Activated CD4-positive, CD25-positive, alpha-beta regulatory T cell treated with anti-CD3 and anti-CD28 coated beads, Interleukin-2, amount 50 U/mL, for 16 hours (primary cell): ENCODE measurements at places on chromosomes 7 and 10.

DNA sequence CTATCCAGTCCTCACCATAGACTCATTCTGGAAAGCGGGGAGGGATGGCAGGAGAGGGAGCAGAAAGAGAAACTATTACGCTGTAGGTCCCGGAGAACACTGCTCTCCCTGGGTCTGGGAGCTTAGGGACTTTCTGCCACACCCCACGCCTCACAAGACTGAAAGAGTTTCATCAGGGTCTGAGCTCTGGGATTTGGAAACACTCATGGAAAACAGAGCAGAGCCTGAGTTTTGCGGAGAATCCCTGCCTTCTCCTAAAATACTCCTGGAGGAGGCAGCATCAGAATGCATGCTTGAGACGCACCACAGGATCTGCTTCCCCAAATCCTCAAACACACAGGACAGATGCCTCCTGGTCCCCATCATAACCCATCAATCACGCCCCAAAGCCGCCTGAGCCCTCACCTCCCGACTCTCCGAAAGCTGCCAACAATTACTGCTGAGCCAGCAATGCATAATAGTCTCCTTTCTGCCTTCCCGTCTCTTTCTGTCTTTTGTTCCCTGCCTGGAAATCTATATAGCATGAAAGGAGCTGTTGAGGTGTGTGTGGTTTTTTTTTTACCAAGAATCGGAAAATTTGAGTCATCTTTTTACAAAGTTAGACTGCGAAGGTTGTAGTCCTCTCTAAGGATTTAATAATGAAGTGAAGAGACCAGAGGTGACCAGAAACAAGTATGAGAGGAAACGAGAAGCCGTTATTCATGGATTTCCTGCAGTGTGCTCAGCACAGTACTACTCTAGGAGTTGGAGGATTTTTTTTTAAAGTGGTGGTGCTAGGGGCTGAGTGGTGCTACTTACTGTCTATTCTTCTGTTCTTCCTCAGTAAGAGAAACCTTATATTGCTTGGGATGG, 37.7 kb downstream of the ASB13 start:
- DNase-seq = no peak

DNA sequence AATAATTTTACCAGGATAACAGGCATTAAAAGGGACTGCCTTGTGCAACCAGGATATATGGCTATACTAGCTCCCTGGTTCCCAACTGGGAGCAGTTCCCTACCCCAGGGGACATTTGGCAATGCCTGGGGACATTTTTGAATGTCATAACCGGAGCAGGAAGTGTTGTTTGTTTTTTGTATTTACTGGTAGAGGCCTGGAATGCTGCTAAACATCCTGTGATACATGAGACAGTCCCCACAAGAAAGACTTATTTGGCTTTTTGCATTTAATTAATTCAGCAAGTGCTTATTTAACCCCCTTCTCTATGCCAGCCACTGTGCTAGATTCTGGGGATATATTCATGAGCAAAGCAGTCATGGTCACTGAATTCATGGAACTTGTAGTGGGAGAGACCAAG, 181.2 kb downstream of the BBS9 start:
- DNase-seq = no peak

DNA sequence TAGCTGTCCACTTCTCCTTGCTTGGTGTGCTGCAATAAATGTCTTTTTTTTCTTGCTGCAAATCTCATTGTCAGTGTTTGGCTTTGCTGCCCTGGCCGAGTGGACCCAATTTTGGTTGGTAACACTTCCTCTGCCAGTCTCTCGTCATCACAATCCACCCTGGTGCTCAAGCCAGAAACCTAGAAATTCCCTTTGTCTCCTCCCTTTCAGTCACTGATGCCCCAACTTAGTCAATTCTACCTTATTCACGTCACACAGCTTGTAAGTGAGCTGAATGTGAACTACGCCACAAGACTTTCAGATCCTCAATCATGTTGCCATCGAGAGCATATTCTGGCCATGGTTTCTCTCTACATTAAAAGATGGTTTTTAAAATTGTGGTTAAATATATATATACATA, 13.0 kb upstream of the FRA10AC1 start:
- DNase-seq = no peak

DNA sequence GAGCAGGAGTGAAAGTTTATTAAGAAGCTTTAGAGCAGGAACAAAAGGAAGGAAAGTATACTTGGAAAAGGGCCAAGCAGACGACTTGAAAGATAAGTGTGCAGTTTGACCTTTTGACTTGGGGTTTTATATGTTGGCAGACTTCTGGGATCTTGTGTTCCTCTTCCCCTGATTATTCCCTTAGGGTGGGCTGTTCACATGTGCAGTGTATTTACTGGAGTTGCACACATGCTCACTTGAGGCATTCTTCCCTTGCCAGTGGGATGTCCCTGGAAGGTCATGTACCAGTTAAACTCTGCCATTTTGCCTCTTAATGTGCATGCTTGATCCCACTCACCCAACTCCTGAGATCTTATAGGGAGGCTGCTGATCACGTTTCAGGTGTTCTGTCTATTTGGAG, 23.4 kb upstream of the ARHGAP12 start:
- no peak for DNase-seq

GRCh38 chr7:21944616-21945453, 864 bp downstream of the CDCA7L start:
- no peak for DNase-seq

GRCh38 chr7:35613150-35613549, 81.8 kb downstream of the HERPUD2 start:
- no peak for DNase-seq

GRCh38 chr10:71727105-71727737, 7.6 kb upstream of the C10orf105 start:
- DNase-seq = peak; percentile 23

DNA sequence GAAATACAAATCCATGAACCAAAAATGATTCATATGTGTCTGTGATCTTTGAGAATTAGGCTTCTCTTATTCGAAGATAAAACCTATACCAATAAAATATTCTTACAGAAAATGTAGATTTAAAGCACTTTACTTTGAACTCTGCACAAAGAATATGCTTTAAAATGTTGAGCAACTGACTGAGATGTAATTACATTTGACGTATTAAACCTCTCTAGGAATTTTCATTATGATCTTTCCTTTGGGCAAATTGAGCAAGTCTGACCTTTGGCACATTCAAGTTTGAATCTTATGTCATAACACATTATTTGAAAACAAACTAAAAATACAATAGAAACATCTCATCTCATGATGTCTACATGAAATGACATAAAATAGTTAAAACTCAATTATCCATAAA, 69.2 kb upstream of the AHR start:
- DNase-seq = no peak

DNA sequence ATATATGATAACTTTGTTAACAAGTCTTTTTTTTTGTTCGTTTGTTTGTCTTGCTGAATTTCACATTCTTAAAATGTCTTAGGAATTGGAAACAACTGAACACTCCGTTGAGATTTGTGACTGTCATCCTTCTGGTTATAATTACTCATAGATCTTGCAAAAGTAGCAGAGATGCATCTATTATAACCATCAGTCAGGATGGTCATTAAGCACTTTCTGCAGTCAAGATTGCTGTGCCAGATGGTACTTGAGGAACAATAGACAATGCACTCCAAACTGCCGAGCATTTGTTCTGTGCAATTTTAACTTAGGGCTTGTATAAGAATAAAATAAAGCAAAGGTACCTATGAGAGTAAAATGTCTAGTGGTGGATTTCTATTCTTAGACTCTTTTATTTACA, 710.1 kb upstream of the KCND2 start:
- DNase-seq = no peak

DNA sequence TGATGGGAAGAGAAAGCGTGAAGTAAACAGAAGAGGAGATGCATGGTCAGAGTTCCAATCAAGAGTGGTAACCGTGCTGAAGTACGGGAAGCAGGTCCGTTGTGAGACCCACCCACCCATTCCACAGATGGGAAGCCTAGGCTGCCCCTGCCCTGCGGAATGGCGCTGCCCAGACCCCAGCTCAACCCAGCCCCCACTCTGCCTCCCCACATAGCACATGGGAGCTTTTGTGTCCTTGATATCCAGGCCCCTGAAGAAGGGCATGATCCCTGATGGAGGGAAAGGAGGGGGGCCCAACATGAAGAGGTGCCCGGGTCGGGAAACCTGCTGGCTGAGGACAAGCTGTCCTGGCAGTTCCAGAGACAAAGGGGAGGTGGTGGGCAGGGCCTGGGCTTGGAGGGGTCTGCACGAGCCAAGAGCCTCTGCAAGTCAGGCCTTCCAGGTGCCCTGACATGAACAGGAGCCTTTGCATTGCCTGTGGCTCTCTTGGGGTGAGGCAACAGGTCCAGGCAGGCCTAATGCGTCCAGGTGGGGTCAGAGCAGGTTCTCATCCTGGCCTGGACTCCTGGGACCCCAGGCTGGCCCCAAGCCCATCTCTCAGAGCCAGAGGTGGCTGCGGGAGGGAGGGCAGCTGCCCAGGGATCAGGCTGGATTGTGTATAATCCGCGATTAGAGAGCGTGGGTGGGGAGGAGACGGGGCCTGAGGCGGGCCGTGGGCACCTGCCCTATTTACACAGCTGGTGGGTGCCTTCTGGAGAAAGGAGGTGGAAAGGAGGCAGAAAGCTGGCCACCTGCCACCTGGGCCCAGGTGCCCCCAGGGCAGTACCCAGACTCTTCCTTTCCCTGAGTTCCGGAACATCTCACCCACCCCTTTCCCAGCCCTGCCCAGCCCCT, 23.5 kb downstream of the YKT6 start:
- DNase-seq = no peak

GRCh38 chr10:116899626-116900025, 50.3 kb downstream of the ENO4 start:
- DNase-seq = no peak

GRCh38 chr7:29239638-29240037, 45.1 kb downstream of the CHN2 start:
- no peak for DNase-seq

- no peak for DNase-seq
These were observed 23.5 kb downstream of the ASB4 start for GRCh38 chr7:95509199-95509598.

DNA sequence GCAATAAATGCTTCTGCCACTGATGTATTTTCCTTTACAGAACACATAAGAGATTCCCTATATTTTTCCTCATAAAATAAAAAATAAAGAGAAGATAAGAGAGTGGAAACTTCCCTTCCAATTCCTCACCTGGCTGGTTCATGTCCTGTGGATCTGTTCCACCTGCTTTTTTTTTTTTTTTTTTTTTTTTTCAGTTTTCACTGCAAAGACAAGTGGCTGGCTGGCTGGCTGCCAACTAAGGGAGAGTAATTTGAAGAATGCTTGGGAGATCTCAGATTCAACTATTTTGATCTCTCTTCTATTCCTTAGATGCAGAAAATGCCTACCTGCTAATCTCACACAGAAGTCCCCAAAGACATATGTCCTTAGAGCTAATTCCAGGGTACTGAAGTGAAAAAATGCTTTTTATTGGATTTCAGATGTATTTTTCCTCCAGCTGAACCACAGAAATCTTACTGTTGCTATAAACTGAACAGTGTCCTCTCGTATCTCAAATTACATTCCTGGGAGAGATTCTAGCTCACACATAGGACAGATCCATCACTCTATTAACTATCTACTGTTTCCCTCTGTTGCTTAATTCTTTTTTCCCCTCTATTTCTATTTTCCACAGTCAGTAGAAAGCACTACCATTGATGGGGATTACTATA, 120.8 kb downstream of the NRCAM start:
- DNase-seq = no peak

DNA sequence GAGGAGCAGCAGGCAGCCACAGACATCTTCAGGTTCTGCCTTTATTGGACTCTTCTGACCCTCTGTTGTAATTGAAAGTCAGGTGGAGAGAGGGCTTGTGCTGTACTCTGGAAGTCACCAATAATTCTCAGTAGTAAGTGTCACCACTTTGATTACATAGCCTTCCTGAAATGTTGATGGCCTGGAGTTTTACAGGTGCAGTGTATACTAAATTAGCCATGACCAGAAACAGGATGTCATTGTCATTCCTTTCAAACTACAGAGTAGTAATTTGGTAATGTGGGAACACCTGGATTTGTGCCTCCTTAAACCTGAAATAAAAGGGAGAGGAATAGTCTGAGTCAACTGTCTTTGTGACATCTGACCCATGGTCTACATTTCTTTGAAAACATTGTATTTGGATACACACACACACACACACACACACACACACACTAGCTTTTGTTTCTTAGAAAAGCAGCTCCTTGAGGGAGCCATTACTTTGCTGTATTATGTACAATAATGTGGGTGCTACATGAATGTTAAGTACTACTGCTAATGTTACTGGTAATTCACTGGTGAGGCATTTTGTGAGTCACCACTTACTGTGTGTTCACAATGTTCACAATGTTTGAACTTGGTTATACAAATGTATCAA, 19.6 kb downstream of the ARL4A start:
- DNase-seq = no peak

DNA sequence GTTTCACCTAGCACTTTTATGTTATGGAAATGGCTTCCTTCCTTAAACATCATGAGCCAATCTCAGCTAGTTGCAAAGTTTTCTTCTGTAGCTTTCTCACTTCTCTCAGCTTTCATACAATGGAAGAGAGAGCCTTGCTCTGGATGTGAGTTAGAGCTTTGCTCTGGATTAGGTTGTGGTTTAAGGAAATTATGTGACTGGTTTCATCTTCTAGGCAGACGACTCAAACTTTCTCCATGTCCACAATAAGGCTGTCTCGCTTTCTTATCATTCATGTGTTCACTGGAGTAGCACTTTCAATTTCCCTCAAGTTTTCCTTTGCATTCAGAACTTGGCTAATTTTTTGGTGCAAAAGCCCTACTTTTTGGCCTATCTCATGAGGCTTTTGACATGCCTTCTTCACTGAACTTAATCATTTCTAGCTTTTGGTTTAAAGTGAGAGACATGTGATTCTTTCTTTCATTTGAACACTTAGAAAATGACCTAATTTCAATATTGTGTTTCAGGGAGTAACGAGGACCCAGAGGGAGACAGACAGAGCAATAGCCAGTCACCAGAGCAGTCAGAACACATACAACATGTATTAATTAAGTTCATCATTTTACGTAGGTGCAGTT, 49.8 kb downstream of the CNOT4 start:
- DNase-seq = no peak

GRCh38 chr10:6579183-6579903, 733 bp downstream of the PRKCQ start:
- no peak for DNase-seq

- DNase-seq = no peak
These were observed 36.9 kb downstream of the STK32C start for GRCh38 chr10:132270721-132271457.

GRCh38 chr7:15314922-15315321, 246.9 kb downstream of the AGMO start:
- no peak for DNase-seq

GRCh38 chr7:151503902-151504714, 15.6 kb downstream of the RHEB start:
- no peak for DNase-seq

DNA sequence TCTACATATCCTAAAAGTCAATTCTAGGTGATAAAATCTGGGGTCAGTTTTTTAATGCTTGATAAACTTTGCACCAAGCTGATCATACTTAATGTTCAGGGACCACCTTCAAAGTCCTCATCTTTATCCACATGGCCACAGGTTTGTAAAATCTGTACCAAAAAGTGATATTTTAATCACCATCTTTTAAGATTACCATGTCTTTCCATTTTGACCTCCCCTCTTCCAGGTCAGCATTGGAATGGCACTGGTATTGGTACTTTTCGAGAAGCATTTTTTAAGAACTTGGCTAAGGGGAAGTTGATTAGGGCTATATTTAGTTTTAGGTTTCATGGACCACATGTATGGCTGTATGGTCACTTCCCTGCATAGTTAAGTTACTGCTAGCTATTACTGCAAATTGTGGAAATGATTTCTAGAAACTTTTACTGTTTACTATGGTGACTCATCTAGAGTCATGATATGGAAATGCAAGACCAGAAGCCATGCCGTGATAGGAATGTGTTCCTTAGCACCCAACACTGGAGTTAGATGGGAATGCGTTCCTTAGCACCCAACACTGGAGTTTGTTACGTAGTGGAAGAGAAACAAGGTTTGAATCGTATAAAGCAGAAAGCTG, 50.8 kb upstream of the ABLIM1 start:
- DNase-seq = no peak
